ENCODE measurements at places on chromosomes 6 and 20.
A peak's percentile ranks its signal among the peaks of the same experiment; 100 is the strongest.

DNA sequence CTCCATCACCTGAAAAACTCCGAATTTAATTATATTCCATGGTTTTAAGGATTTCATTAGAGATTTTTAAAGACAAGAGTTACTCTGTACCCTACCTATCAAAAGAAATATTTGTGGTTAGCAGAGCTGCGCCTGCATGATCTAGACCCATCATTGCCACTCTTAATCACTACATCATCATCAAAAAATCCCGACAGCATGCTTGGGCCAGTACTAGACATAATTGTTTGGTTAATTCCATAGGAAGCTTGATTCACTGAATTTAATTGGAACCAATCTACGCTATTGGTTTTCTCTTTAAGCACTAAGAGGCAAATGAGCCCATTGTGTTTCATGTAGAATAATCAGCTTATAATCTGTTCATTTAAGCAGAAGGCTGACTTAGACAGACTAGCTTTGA lies 33.4 kb upstream of the RNF217 start:
- no peak for DNase-seq

GRCh38 chr6:164230259-164230658 lies 815.7 kb downstream of the QKI start:
- no peak for DNase-seq

GRCh38 chr20:38308047-38308438 lies 4.1 kb downstream of the BPI start:
- no peak for DNase-seq

GRCh38 chr20:59124296-59125029 lies 39.2 kb upstream of the ZNF831 start:
- DNase-seq = no peak

DNA sequence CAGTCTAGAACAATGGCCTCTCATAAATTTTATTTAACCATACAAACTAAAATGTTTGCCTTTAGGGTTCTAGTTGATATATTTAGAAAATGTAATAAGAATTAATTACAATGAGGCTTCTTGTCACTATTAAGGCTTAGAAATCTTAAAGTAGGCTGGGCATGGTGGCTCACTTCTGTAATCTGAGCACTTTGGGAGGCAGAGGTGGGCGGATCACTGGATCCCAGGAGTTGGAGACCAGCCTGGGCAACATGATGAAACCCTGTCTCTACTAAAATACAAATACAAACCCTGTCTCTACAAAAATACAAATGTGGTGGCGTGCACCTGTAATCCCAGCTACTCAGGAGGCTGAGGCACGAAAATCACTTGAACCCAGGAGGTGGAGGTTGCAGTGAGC lies 99.0 kb upstream of the ADGRF1 start:
- DNase-seq = no peak

DNA sequence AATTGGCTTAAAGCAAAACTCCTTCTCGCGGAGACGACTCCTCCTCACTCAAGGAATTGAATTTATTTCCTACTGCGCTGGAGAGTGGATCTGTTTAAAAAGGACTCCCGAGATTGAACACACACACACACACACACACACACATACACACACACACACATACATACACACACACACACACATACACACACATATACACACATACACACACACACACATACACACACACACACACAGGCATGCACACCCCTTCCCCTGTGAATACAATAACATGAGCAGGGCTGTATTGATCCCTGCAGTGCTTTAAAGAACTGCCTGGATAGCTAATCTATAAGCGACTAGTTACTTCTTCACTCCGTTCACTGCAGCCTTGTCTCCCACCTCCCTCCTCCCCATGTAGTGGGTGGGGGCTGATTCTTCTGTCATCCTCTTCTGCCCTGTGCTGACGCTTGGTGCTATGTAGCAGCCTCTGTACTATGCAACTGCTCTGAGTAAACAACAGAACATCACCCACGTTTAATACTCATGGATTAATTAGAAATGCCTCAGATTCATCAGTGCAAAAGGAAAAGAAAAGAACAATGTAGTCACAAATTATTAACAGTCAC lies 549.0 kb downstream of the CDH26 start:
- DNase-seq = no peak

DNA sequence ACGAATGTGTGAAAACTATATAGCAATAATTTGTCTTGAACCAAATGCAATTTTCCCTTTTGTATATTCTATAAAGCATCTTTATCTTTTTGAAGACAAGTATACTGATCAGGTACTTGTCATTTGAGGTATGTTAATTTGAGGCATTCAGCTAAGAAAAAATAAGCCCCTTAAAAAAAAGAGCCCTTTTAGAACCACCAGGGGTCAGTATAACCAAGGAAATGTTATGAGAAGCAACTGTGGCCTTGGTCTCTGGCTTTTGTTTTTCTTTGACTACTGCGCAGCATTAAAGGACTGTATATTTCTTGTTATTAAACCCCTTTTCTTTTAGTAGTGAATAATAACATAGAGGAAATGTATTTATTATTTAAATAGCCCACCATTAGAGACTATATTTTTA lies 43.1 kb downstream of the CD109 start:
- peak; percentile 72 for DNase-seq

DNA sequence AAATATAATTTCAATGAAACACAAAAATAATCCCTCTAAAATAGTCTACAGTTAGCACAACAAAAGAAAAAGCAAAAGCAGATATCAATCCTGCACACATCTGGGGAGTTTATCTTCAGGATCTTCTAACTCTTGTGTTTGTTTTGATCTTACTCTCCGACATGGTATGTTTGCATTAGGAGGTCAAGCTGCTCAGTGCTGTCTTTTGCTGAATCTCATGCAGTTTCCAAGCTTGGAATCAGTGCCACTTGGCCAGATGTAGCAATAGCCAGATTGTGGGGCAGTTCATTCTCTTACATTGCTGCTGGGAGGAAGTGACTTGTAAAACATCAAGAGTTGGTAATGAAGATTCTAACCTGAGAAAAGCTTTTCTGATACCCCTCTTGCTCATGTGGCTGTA lies 29.5 kb downstream of the RIOK1 start:
- no peak for DNase-seq

GRCh38 chr6:111992851-111993250 lies 61.1 kb upstream of the CCN6 start:
- no peak for DNase-seq

DNA sequence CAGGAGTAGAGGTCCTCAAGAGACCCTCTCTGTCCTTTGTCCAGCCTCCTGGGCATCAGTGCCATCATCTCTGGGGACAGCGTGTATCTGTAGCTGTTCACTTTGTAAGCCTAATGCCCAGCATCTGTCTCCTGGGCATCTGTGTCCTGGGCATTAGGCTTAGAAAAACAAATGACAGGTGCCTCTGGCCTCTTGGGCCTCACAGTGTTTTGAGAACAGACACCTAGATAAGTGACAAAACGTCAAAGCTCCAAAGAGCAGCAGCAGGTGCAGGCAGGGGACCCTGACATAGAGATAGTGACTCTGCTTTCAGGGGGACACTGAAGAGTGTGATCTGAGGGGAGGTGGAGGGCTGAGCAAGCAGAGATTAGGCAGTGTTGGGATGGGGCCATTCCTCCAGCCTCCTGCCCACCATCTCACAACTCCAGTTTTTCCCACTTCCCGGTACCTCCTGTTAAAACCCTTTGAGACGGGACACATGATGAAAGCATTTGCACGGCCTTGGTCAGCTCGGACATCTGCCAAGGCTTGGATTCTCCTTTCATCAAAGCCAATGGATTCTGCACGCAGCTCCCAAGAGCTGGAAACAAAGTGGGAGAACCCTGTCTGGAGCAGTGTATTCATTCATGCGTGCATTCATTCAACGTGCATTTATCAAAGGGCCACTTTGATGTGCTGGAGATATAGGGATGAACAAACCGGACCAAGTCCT lies 55.5 kb upstream of the CD93 start:
- no peak for DNase-seq

GRCh38 chr6:106370639-106371038 lies 10.1 kb downstream of the CRYBG1 start:
- DNase-seq = no peak

- DNase-seq = no peak
Observed at GRCh38 chr6:11033825-11034224, 10.3 kb downstream of the ELOVL2 start.

DNA sequence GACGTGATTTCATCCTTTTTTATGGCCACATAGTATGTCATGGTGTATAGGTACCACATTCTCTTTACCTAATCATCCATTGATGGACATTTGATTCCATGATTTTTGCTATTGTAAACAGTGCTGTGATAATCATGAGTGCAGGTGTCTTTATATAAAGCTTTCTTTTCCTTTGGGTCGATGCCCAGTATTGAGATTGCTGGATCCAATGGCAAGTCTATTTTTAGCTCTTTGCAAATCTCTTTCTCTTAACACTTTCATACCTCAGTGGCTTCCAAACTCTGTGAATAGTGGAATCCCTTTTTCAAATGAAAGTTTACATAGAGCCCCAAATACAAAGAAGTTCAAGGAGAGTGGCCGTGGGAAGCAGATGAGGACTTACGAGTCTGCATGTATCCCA lies 105.8 kb upstream of the SPTLC3 start:
- DNase-seq = no peak

Data from glomerular endothelial cell (primary cell).